ENCODE measurements at places on chromosomes 1 and 21.

- DNase-seq = no peak
Observed at GRCh38 chr1:31952825-31953220, 14.7 kb upstream of the PTP4A2 start.

DNA sequence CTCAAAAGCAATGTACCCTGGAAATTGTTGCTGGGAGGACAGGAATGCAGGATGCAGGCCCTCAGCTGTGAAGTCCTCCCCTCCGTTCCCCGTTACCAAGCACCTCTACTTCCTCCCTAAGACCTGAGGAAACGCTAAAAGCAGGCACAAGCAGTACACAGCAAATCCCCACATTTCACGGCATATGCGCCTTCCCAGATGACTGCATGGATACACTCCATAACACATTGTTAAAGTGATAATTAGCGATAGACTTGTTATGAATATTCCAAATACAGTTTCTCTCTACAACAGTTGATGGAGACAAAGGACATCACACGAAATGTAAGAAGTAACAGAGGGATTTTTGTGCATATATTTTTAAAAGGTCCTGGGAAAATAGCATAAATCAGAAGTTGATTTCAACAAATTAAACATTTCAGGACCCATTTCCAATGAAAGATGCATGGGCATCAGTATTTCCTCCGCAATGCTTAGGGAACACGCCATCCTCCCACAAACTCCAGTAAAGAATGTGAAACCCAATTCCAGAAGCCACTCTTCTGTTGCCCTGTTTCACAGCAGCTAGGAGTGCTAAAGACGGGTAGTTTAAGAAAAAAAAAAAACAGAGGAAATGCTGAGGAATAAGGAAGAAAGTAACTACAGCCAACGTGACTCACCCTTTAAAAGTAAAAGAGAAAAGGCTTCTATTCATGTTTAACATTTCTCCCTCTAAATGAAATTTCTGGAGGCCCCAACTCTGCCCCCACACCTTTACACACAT, 75.5 kb downstream of the HIVEP3 start:
- DNase-seq = no peak

- DNase-seq = no peak
Observed at GRCh38 chr1:30968220-30968971, 59.8 kb upstream of the SDC3 start.

DNA sequence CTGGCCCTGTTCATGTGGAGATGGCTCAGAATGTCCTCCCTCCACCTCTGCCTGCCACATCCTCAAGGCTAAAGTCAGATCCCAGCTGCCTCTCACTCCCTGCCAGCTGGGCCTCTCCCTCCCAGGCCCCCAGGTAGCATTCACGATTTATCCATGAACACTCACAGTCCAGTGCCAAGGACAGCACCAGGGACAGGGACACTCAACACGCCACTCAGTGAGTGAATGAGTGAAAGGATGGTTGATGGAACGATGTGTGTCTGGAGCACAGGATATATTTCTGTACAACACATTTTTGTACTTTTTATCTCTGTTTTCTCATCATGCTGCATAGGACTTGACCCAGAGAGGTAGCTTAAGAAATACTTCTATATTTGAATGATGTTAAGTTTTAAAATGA, 10.1 kb downstream of the CYP4A11 start:
- DNase-seq = no peak

Measured in vagina (tissue), 2 donors.